CD4-positive, alpha-beta T cell treated with Interleukin-21 for 1 hour (primary cell): ENCODE measurements at places on chromosomes 11 and 22.

GRCh38 chr11:64400667-64401066 is 41.7 kb downstream of the RPS6KA4 start:
- DNase-seq, result no peak

GRCh38 chr11:41872870-41873269 is 413.4 kb upstream of the LRRC4C start:
- no peak for DNase-seq

- no peak for DNase-seq
These were observed 303.0 kb upstream of the PITPNB start for GRCh38 chr22:28222052-28222451.

- DNase-seq, result no peak
These were observed 22.3 kb downstream of the DHCR7 start for GRCh38 chr11:71425860-71426259.

DNA sequence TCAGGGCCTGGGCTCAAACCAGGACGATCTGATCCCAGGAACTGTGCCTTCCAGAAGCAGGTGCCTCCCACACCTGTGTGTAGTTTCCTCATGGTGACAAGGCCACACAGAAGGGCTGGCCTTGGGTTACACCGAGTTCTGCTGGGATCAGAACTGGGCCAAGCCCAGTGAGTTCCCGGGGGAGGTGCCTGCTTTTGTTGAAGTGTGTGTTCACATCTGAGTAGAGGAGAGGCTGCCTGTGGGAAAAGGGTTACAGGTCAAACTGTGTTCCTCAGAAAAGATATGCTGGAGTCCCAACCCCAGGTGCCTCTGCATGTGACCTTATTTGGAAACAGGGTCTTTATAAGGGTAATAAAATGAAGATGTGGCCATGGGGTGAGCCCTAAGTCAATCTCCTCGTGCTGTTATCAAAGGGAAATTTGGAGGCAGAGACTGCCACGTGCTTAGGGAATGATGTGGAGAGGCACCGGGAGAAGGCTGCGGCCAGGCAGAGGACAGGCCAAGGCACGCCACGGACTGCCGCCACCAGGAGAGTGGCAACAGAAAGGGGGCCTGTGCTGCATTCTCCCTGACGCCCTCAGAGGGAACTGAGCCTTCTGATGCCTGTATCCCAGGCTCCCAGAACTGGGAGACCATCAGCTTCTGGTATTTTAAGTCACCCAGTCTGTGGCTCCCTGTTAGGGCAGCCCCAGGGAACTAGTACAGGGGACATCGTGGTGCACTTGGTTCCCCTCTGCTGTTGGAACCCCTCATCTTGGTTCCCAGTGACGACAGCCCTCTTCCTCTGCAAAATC is 158.8 kb downstream of the CACNA1I start:
- DNase-seq, result no peak

GRCh38 chr11:72552399-72552910 is 118.1 kb upstream of the CLPB start:
- no peak for DNase-seq

DNA sequence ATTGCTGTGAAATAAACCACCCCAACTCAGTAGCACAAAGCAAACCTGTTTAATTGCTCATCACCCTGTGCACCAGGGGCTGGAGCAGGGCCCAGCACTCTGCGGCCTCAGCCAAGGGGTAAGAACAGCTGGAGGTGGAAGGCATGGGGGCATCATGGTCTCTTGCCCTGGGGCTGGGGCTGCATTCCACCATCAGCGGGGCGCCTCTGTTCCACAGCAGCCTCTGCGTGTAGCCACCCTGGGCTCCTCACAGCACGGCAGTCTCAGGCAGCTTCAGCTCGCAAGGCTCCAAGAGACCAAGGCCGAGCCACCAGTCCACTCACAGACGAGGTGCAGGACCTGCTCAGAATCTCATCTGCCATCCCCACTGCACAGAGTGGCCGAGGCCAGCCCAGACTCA is 630.7 kb downstream of the TBC1D22A start:
- no peak for DNase-seq

DNA sequence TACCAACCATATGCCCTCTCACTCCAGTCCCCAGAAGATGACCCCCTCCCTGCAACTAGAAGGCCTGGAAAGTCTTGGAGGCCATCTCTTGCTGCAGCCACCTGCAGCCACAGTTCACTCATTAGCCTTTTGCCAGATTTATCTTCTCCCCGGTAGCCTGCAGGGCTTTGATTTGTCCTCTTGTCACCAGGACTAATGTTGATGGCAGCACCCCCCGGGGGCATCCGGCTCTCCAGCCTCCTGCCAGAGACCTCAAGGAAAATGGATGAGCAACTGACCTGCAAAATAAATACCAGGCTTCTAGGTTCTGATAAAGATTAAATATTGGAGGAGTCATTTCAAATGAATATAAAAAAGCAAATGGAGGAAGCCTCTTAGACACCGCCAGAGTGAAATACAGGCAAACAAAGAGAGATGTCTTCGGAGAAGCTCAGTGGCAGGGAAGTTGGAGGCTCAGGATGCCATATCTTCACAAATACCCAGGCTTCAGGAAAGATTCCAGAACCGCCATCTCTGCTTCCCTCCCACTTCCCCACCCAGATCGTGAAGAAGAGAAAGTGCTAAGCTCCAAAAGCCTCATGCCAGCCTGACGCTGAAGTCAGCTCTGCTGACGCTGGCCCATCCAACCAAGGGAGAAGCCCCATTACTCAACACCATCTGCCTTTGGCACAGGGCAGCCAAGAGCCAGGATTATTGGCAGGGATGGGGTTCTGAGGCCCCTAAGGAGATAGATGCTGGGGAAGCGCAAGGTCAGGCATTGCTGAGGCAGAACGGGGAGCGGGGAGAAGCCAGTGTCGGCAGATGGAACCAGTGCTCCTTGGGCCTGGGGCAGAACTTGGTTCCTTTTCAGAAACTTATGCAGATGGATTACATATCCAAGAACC is 362.7 kb downstream of the CADM1 start:
- no peak for DNase-seq

DNA sequence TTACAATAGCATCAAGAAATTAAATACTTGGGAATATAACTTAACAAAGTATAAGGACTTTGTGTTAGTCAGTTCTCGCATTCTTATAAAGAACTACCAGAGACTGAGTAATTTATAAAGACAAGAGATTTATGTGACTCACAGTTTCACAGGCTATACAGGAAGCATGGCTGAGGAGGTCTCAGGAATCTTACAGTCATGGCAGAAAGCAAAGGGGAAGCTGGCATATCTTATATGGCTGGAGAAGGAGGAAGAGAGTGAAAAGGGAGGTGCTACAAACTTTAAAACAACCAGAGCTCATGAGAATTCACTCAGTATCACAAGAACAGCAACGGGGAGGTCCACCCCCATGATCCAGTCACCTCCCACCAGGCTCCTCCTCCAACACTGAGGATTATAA is 32.0 kb upstream of the CCDC134 start:
- DNase-seq, result no peak
